ENCODE measurements at places on chromosomes 1 and 21.

GRCh38 chr1:74579425-74579824, 67.0 kb upstream of the LRRC53 start:
- no peak for DNase-seq

- no peak for DNase-seq
Measured at GRCh38 chr21:16811011-16811410, 701.8 kb upstream of the CXADR start.

- no peak for DNase-seq
Measured at GRCh38 chr1:245693941-245694752, 539.4 kb downstream of the KIF26B start.

GRCh38 chr1:173418107-173418985, 58.8 kb upstream of the PRDX6 start:
- DNase-seq: no peak

DNA sequence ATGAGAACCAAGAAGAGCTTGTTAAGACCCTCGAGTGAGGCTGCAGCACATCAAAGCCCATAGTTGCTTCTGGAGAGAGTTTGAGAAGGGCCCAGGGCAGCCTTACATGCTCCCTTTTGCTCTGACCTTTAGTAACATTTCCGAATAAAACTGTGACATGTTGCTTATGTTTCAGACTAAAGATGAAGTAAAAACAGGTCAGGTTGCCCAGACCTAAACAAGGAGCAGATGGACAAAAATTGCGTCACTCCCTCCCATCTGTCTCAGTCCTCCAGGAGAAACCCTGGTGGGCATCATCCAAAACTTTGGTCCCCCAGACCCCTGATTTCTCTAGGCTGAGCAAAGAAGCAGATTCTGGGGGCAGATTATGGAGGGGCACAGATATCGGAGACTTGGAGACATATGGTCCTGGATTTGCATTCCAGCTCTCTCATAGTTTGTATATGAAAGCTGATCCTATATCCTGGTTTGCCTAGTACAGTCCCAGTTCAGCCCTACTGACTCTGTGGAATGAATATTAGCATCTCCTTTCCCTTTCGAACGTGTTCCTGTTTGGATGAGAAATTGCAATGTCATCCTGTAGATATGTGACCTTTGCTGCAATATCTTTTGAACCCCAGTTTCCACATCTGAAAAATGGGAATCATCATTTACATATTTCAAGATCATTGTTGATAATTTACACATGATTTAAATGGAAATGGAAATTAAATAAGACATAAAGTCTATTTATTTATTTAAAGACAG, 304.9 kb upstream of the USP24 start:
- no peak for DNase-seq

DNA sequence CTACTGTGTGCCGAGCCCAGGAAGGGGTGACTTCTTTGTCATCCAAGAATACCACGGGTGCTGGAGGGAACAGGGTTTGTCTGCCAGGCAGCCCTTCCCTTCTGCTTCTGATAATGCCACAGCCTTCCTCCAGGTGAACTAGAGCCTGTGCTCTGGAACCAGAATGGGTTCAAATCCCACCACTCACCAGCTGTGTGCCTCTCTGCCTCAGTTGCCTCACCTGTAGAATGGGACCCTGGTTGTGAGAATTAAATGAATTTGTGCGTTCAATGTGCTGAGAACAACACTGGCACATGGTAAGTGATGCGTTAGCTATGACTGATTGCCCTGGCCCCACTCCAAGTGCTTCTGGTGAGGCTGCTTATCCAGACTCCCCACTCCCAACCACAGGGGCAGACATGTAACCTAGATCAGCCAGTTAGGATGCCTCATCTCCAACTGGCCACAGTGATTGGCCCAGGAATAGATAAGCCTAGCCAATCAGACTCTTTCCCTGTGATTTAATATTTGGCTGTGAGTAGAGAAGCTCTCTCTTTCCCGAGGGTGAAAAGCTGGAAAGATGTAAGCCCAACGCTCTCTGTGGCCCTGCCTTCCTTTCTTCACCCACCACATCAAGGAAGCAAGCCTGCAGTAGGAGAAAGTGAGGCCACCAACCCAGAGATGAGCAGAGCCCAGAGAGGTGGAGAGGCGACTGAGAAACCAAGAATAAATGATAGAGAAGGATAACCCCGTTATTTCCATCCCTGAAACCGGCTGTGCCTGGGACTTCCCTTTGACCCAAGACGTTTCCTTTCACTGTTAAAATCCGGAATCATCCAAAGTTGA, 20.8 kb upstream of the LAPTM5 start:
- no peak for DNase-seq

DNA sequence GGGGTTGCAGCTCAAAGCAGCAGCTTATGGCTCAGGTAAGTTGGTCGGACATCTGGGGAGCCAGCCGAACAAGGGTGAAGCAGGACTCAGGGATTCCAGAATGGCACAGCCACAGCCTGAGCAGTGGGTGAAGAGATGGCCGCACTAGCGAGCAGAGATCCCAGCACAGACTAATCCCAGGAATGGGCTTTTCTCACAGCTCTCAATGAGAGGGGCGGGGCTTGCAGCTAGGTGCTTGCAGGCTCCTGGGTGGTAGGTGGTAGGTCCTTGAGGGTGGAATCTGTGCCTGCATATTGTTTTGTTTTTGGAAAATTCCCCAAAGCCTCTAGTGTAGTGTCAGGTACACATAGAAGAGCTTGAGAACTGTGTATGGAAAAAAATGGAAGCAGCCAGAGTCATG, 9.0 kb downstream of the KIAA0040 start:
- DNase-seq: no peak

GRCh38 chr21:41857771-41858300, 21.3 kb downstream of the PRDM15 start:
- no peak for DNase-seq

DNA sequence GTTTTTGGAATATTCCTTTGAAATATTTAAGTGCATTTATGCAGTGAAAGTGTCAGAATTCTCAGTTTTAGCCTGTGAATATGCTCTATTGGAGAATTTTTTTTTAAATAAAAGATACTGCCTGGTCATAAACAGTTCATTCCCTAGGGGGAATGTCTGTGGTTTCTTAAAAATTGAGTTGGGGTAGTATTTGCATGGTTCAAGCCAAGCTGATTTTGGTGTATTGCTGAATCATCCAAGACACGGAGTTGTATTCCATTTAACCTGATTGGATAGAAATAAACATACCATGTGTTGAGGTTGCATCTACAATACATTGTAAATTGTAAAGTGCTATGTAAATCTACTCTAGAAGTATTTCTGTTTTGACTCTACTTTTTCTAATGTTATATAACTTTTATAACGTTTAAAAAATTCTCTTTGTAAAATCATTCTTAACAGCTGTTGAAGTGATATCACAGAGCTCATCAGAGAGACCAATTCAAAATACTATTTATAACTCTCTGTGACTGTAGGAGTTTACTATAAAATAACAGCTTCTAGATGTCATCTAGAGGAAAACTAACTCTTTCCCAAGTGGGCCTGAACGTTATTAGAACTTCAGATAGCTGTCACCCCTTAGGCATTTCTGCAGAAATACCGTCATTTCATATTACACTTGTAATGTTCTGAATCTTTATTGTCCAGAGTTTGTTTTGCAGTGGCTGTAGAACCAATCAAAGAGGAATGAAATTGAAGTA, 199.1 kb downstream of the USP25 start:
- no peak for DNase-seq

- DNase-seq: no peak
Measured at GRCh38 chr1:53949023-53949990, 3.2 kb downstream of the LRRC42 start.

DNA sequence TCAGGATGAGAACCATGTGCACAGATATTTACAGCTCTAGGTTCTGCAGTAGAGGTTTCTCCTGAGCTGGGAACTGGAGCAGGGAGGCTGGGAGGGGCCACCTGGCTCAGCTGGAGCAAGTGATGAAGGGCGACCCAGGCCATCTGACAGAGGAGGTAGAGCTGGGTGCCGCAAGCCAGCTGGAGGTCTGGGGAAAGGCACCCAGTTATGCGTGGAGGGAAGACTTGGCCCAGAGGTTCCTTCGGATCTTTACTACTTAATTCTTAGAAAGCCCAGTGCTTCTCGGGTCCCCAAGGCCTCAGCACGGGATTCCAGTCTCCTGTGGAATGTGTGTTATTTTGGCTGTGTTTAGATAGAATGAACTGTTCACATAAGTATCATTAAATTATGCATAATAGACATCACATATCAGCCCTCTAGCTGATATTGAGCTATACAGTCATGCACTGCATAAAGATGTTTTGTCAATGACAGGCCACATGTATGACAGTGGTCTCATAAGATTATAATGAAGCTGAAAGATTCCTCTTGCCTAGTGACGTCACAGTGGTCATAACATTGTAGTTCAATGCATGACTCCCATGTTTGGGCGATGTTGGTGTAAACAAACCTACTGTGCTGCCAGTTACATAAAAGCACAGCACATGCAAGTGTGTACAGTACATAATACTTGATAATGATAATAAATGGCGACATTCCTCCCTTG, 245.1 kb downstream of the RHOU start:
- no peak for DNase-seq

- no peak for DNase-seq
Measured at GRCh38 chr1:93716941-93717368, 35.3 kb upstream of the BCAR3 start.

DNA sequence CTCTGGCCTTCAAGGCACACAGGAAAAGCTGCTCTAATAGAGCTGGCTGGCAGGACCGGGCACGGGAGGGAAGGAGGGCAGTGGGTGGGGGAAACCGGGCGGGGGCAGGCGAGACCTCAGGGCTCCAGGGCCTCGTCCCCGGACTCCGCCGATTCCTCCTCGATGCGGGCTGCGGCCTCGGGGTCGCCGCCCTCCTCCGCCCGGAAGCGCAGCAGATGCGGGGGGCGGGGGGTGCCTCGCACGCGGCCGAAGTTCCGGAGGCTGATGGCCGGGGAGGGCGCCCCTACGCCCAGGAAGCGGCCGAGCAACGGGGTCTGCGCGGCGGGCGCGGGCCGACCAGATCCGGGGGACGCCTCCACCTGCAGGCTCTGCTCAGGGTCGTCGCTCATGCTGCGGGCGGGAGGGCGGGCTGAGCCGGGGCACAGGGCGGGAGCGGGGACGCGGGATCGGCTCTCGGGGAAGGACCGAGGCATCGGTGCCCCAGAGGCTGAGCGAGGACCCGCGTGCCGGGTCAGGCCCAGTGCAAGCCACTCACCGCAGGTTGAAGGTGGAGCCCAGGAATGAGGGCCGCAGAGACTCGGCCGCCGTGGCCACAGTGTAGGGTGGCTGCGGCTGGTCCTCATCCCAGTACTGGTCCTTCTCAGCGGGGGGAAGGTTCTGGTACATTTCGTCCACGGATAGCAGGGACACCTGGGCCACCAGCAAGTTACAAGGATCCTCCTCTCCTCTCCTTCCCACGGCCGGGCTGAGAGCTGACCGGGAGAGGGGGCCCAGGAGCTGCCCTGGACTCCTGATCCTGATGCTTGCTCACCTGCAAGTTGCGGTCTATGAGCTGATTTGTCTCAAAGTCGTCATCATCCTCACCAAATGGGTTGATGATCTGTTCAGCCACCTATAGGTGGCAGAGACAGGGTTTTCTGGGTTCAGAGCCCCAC, 3.6 kb downstream of the BEST4 start:
- DNase-seq: no peak

- DNase-seq: no peak
Measured at GRCh38 chr1:155678027-155678426, 10.5 kb downstream of the YY1AP1 start.

DNA sequence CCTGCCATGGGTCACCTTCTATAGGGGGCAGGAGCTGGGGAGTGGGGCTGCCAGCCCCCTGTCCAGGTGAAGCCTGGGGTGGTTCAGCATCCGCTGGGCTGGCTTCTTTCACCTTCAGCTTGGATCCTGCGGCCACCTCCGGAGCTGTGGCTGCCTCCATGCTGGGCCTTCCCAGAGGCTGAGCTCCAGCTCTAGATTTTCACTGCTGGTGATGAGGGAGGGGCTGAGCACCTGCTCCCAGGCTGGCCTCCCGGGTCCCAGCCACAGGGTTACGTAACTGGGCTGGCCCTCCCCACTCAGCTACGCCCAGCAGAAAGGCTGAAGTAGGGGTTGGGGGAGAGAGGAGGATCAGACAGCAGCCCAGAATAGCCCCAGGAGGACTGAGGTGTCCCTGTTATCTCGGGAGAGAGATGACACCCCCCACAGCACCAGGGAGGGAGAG, at the start of gene MYBPHL:
Gene MYBPHL (minus strand): TSS at position 180 of the 442 bp plus-strand sequence. CDS start 20 bp downstream, at position 160.
- no peak for DNase-seq

DNA sequence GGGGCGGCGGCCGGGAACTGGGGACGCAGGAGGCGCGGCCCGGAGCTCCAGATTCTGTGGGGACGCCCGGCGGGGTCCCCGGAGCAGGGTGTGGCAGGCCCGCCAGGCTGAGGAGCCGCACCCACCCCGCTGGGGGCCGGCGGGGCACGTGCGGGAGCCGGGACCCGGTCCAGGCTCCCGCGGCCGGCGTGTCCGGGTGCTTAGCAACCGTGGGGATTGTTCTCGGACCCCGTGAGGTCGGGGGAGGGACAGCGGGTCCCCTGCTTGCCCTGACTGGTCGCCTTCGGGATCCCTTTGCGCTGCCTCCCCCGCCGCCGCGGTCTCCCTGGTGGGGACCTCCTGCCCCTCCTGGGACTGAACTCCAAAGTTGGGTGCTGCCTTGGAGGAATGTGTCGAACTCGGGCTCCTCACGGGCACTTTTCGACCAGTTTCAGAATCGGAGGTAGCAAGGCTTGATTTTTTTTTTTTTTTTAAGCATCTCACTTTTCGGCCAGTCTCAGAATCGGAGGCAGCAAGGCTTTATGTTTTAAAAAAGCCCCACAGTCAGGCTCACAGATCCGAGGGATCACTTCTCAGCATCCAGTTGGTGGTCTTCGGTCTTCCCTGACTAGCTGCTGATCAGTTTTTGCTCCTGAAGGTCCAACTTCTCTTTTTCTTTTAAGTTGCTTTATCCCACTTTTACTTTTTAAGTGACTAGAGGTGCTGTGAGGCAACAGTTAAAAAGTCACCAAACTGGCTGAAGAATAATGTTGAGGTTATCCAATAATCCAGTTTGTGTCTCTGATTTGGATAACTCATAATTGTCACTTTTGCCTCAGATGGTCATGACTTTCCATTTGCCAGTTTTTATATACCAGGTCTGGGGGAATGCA, 648 bp downstream of the FAM76A start:
- DNase-seq: no peak

DNA sequence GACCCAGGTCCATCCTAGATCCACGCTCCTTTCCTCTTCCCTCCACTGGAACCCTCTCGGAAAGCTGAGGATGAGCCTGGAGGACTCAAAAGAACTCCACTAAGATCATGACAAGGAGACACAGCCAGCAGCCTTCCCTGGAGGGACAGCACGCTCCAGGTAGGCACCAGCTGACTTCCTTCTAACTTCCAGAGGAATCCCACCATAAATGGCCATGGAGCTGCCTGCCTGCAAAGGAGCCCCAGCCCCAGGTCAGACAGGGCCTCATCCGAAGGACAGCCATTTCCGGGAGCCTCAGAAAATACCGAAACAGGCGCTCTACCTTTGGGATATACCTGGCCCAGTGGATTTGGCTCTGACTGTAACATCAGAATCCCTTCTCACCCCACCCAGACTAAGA, 4.1 kb downstream of the SH3BP5L start:
- no peak for DNase-seq

DNA sequence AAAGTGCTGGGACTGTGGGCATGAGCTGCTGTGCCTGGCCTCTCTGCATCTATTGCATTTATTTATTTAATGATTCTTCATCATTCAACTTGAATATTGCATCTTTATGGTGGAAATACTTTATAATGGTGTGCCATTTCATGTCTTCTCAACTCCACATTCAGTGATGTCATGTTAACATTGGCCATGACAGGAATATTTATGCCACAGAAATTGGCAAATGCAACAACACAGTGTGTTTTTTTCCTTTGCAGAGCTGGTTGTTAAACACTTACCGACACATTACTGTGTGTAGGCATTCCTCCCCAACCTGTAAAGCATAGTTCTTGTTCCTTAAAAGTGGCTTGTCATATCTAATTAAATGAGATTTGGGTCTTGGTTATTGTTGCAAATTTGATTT, 57.4 kb upstream of the WDR26 start:
- no peak for DNase-seq
